Hindlimb muscle (tissue), 1 donor: ENCODE measurements at places on chromosomes 16 and 17.

DNA sequence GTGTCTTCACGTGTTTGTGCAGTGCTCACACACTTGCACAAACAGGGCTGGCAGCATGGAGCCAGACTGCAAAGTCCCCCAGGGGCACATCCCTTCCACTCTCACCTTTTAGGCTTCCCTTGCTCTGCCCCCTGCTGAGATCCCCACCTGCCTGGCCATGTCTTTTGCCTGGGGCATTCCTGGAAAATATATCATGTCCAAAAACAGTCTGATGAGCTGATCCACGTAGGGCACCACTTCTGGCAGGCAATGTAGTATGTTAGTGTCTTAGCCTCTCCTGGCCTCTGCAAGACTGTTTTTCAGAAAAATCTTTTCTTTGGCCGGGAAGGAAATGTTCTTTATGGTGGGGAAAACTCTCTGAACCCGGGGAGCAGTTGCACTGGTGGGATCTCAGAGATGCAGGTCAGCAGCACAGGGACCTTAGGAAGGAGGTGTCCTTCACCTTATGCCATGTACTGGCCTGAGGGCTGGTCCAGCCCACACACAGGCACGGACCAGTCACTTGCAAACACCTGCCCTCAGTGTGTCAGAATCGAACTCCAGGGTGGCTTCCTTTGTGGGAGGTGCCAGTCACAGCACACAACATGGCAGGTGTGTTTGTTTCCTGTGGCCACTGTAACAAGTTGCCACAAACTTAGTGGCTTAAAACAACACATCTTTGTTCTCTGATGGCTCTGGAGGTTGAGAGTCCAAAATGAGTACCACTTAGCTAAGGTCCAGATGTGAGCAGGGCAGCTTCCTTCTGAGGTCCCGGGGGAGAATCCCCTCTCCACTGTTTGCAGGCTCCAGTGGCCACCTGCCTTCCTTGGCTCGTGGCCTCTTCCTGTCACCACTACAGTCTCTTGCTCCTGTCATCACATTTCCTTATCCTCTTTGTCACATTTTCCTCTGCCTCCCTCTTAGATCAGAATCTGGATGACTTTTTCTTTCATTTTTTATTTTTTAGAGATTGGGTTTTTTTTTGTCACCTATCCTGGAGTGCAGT, 46.6 kb downstream of the MPRIP start:
- DNase-seq = no peak

DNA sequence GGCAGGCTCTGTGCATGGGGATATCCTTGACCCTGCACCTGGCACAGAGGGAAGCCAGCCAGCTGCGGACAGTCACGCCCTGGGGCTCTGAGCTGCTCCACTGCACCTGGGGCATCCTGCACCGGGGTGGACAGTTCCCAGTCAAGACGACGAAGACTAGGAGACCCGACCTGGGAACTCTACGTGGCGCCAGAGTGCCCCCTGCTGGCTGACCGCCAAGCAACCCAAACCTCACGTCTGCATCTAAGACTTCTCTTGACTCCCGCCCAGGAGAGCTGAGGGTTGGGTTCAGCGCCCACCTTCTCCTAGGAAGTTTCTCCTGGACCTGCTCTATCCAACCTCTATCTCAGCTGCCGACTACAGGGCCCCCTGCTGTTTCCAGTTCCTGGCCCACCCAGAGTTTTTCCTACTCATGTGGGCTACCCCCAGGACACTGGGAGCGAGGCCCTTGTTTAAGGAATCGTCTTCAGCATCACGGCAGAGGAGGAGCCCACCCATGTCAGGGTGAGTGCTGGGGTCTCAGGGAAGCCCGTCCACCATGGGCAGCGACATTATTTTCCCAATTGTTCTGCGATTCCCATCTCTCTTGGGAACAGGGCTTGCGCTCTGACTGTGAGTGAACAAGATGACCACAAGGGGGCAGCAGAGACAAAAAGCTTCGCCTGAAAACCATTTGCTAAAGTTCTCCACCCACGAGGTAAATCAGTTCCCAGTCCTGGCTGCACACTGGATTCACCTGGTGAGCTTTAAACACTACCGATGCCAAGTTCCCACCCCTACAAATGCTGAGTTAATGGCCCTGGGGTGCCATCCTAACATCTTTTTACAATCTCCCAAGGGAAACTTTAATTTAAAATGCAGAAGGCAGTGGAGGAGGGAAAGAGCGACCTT, 29.3 kb downstream of the TLE7 start:
- DNase-seq = peak; percentile 46

- DNase-seq = no peak
Observed at GRCh38 chr17:53150101-53150698, 672.5 kb upstream of the KIF2B start.

GRCh38 chr17:77527409-77527808, 386.6 kb downstream of the SEC14L1 start:
- DNase-seq = no peak

GRCh38 chr17:50728881-50729765, 9.7 kb downstream of the LUC7L3 start:
- no peak for DNase-seq

DNA sequence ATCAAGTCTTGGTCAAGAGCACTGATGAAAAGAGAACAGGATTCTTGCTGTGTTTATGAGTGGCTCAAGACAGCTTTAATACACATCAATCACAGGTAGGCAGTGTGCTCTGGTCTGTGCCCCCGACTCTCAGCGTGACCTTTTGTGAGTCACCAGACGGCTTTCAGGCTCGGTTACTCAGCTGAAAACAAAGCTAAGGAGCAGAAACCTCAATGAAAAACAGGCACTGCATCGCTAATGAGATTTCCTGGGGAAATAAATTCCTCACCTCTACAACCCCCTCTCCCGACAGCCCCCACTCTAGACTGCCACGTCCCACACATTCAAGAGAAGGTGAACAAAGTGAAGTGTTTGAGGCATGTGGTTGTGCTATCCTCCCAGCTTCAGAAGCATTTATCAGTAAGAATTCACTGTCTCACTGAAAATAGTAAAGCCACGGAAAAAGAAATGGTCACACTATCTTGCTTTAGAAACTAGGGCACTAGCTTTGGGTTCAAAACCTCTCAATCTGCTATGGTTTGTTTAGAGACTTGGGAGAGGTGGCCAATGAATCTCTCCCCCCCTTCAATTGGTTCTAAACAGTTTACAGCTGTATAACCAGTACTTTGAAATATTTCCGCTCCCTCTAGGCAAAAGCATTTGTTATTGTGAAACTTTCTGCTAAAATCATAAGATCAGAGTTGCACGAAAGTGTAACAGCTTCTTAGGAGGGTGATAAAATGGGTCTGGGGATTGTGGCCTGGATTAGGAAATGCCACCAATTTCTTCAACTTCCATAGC, 199.5 kb upstream of the PMFBP1 start:
- DNase-seq = no peak

DNA sequence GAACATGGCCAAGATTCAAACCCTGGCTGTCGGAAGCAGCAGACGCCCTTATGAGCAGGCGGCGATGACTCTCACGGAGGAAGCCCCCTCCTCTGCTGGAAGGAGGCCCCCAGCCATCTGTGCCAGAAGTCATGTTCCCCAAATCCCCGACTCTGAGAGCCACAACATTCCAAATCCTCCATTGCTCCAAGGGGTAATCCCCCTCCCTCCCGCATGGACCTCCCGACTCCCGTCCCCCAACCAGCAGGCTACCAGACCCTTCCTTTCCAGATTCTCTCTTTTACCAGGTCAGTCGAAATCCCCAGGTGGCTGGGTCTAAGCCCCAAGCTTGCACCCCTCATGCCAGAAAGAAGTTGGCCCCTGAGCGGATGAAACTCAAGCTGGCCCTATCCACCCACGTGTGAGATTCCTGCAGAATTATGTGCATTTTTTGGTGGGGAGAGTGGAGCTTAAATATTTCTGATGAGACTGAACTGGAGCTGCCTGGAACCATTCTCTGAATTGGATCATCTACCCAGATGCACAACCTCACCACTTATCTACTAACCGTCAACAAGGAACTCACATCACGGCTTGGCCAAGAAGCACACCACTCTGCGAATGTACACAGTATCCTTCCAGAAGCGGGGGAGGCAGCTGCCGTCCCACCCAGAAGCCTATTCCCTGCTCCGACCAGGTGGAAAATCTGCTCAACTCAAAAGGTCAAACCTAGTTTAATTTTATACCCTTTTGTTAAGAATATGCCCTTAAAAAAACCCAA, 283.5 kb downstream of the C16orf95 start:
- no peak for DNase-seq

GRCh38 chr16:48511071-48511540, 98.9 kb downstream of the N4BP1 start:
- DNase-seq = no peak

DNA sequence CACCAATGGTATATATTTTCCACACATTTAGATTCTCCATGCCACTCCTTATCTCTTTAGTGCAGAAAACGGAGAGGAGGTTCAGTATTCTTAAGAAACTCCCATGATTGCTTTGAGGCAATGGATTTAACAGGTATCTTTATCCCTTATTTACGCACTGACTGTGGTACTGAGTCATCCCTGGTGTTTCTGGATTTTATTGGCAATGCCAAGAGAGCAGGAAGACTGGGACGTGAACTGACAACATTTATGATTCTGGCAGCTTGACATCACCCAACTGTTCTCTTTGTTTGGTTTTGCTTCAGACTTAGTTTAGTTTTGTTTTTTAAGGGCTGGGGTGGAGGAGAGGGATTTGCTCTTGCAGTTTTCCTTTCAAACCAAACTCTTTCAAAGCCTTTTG, 131.4 kb downstream of the WWOX start:
- DNase-seq = no peak

DNA sequence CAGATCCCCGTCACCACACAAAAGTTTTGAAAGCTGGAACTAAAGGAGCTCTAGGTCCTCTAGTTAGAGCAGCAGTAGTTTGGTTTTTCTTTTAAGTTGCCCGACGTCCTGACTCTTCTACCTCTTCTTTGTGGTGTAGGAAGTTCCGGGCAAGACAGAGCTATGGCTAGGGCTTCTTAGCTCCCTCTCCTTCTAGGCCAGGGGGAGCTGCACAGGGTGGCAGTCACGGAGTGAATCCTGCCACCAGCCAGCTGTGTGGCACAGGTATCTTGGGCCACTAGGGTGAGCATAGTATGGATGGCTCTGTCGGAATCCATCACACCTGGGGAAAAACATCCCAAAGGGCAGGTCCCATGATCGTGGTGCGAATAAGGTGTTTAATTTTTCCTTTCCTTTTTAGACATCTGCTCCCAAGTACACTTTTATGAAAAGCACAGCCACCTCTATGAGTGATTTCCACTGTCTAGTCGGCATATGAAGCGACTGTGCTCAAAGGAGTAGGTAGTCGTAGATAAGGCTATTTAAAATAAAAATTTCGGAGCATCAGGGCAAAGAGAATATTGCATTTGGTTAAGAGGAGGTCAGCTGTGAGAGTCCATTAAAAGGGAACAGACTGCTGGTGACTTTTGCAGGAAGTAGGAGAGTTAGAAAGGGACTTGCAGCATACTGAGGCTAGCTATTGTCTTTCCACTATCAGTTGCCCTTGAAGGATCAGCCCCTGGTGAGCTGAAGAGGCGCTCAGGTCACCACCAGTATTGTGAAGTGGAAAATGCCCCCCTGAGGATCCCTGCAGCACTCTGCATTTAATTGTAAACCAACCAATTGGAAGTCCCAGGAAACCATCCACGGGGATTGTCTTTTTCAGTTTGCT, 2.1 kb downstream of the PRKCA start:
- no peak for DNase-seq
